Mesothelial cell of epicardium (in vitro differentiated cells): ENCODE measurements at places on chromosomes 1 and 21. TPM values are rescaled to one million over a fixed set of nuclear protein-coding genes. Genes with fewer than 3 reads are reported as not detected.

Gene SYCP1
- not detected in 3 replicates for total RNA-seq

DNA sequence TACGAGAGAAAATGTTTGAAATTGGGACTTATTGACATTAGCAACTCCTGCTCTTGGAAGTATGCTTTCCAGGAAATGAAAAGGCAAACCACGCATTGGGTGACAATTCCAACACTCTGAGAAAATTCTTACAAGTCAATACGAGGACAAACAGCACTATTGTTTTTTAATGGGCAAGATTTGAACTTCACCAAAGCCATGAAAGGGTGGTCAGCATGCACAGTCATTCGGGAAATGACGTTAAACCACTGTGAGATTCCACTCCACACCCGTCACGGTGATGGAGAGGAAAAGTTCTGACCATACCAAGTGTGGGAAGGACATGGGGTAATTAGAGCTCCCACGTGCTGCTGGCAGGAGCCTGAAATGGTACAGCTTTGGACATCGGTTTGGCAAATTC, 12.2 kb upstream of the PRXL2B start:
- H3K36me3 ChIP-seq, result no peaks in the 10 kb centered on the region
- H3K4me1 ChIP-seq, result peaks cover 11% of the 10 kb centered on the region
- H3K4me3 ChIP-seq, result no peak overlapping the region
- DNase-seq, result no peak
- H3K27me3 ChIP-seq, result peaks cover 7% of the 10 kb centered on the region

DNA sequence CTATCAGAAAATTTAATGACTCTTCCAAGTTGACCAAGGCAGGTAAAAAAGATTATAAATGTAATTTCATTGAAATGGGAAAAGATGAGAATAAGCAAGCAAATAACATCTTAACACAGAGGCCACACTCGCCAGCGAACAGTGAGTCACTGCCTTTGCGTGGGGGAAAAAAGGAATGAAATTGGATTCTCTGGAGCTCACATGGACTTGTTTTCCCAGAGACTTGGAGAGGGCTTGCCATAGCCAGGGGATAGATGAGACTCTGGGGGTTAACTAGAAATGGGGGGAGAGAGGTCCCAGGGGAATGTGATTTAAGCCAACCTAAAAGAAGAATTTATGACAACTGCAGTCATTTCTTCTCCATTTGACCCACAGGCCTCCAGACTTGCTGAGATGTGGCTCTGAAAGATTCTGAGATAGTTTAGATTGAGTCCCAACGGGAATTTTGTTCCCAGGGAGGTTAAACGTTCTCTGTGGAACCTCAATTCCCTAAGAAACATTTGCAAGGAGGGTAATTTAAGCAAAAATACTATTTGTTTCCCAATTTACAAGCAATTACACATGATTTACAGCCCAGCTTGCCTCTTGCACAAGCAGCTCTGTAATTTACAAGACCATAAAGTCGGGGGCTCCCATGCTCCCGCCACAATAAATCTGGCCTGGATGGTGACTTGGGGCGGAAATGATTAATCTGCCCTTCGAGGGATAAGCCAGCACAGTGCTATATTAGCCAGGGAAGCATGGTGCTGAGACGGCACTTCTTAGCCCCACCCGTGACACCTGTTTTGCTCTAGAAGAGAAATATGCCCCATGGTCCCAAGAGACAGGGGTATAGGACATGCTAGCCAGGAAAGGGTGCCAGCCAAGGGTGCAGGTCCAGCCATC, 68.8 kb downstream of the GRIK3 start:
- no peak overlapping the region for H3K4me3 ChIP-seq
- H3K27ac ChIP-seq, result no peak overlapping the region
- no peak for DNase-seq
- H3K36me3 ChIP-seq, result no peaks in the 10 kb centered on the region
- H3K27me3 ChIP-seq, result peaks cover 26% of the 10 kb centered on the region

Gene RNU1-2
- 3,774 to 3,945 TPM (median 3,937 TPM) in 3 replicates for total RNA-seq

GRCh38 chr1:5619469-5619868, 372.8 kb downstream of the NPHP4 start:
- no peaks in the 10 kb centered on the region for H3K36me3 ChIP-seq
- no peaks in the 10 kb centered on the region for H3K4me1 ChIP-seq
- no peak overlapping the region for H3K27ac ChIP-seq
- H3K4me3 ChIP-seq, result no peak overlapping the region

Gene LCE3D
- total RNA-seq, result not detected in 3 replicates

- no peak for DNase-seq
- H3K4me3 ChIP-seq, result no peak within 1 kb of the TSS
- peaks cover 35% of the 10 kb centered on the region for H3K27me3 ChIP-seq
- H3K36me3 ChIP-seq, result no peaks in the 10 kb centered on the region
Observed at GRCh38 chr1:161706482-161707347, at the start of gene FCRLA. TSS of gene FCRLA (plus strand) at chr1:161707229. CDS start at chr1:161707265, 36 bp downstream.

Gene SLC1A7
- total RNA-seq, result 0.09 TPM in 1 of 3 replicates, not detected in the others

DNA sequence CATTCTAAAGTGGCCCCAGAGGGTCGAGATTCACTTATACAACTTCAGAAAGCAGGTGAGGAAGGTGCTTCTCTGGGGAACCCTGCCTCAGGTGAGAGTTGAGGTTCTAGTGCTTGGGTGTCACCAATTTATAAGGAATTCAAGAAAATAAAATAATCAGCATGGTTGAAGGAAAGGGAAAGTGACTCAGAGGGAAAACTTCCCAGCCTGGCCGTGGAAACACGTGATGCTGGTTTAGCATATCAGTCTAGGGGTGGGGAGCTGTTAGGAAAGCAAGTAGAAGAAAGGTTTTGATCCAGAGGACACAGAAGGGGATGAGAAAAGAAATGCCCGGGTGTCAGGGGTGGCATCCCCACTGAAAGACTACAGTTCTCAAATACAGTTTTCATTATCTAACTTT, 37.7 kb upstream of the TMEM125 start:
- H3K27ac ChIP-seq, result peak overlapping the region; percentile 13
- no peaks in the 10 kb centered on the region for H3K27me3 ChIP-seq
- no peaks in the 10 kb centered on the region for H3K36me3 ChIP-seq
- no peak overlapping the region for H3K4me3 ChIP-seq

GRCh38 chr1:46425726-46426125, 31.6 kb downstream of the FAAH start:
- H3K36me3 ChIP-seq, result no peaks in the 10 kb centered on the region
- DNase-seq, result no peak
- no peaks in the 10 kb centered on the region for H3K4me1 ChIP-seq

Gene PLA2G5
- 0.25 TPM in 1 of 3 replicates, not detected in the others for total RNA-seq

- no peak overlapping the region for H3K4me3 ChIP-seq
- no peaks in the 10 kb centered on the region for H3K36me3 ChIP-seq
- no peak overlapping the region for H3K27ac ChIP-seq
- peaks cover 28% of the 10 kb centered on the region for H3K4me1 ChIP-seq
- H3K27me3 ChIP-seq, result peaks cover 24% of the 10 kb centered on the region
Observed at GRCh38 chr1:202275061-202275770, 66.5 kb downstream of the UBE2T start.

DNA sequence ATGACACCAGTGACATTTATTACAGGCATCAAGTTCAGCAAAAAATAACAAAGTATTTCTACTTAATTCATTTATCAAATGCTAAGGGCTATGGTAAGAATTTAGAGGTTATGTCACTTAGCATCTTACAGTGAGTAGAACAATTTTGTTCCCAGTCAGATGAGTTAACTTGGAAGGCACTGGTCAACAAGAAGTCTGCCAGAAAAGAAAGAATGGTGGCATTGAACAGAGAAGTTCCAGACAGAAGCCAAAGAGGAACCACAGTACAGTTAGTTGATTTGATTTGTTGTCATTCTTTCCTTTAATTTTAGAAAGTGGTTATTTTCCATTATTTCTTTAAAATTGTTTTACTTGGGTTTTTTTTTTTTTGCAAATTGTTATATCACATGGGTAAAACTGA, 232.2 kb upstream of the PKN2 start:
- no peaks in the 10 kb centered on the region for H3K4me1 ChIP-seq
- H3K36me3 ChIP-seq, result no peaks in the 10 kb centered on the region
- no peak overlapping the region for H3K27ac ChIP-seq
- peaks cover 17% of the 10 kb centered on the region for H3K27me3 ChIP-seq

Gene CYP4X1
- 0.36 to 0.94 TPM (median 0.62 TPM) in 3 replicates for total RNA-seq

Gene VCAM1
- 30.8 to 35.6 TPM (median 33.6 TPM) in 3 replicates for total RNA-seq
